ENCODE measurements at places on chromosomes 5 and 9. TPM values are rescaled to one million over a fixed set of nuclear protein-coding genes. Genes with fewer than 3 reads are reported as not detected.

GRCh38 chr5:96522635-96523355 is 89.7 kb upstream of the PCSK1 start:
- no peak for DNase-seq

GRCh38 chr5:175457466-175457865 is 13.5 kb upstream of the DRD1 start:
- DNase-seq: no peak

- no peak for DNase-seq
Measured at GRCh38 chr5:168188182-168188581, 103.3 kb upstream of the WWC1 start.

DNA sequence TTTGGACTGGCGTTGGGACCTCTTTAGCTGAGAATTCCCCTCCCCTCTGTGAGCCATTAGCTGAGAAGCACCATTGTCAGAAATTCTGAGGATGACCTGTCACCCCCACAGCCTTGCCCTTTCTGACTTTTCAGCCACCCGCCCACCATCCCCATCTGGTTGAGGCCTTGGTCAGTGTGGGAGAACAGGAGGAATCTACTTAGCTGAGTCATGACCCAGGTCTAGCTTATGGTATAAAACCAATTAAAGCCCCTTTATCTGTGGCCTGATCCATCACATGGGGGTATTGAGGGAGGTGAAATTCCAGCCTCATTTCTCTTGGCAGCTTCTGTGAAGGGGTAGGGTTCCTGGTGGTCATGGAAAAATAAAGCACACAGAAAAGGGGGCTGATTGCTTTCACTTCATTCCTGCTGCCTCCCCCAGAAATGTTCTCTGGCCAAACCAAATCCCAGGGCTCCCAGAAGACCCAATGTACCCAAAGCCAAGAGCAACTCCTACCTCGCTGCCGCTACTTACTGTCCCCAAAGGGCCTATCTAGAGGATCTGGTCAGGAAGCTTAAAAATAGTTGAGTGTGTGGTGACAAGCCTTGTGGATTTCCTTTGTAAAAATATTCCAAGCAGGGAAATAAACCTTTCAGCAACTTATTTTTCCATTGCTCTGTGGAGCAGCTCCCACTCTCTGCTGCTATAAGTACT is 174.8 kb upstream of the TNC start:
- no peak for DNase-seq

DNA sequence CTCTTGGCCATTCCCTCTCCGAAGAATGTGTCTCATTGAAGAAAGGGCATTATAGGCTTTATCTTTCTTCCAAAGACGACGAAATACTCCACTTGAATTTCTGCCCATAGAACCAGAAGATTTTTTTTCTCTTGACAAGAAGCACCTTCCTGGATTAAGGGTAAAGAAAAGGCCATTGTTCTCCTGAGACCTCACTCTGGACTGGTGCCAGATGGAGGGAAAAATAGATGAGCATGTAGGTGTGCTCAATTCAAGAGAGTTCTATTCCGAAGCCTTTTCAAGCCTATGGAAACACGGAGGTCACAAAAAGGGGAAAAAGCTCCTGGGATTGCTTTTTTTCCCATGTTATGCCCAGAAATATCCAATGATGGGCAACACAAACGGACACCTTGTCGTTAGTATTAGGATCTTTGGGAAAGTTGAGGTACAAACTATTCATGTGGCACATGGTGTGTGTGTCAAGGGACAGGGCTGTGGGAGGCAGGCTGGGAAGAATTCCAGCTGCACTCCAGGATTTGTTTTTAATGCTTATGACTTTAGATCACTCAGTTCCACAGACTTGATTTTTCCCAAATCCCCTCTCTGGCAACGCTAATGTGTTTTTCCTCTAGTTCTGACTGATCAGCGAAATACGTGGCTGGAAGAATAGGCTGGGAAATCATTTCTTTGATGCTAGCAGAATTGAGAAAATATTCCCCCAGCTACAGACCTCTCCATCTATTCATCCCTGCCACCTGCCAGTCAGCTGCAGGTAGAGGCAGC is 89.9 kb downstream of the SIL1 start:
- no peak for DNase-seq

GRCh38 chr9:89461265-89461664 is 36.6 kb downstream of the SEMA4D start:
- no peak for DNase-seq

GABRA1 gene
- not detected for total RNA-seq

MFAP3 gene
- total RNA-seq: 30.1 TPM

PTPDC1 gene
- total RNA-seq: 6.8 TPM

UBE2R2 gene
- 40.0 TPM for total RNA-seq

ENTPD2 gene
- total RNA-seq: not detected

FER gene
- total RNA-seq: 22.1 TPM

NDST1 gene
- 7.8 TPM for total RNA-seq

PCDH1 gene
- 1.8 TPM for total RNA-seq

SPINK6 gene
- not detected for total RNA-seq

Measured in natural killer cell treated with Interleukin-12 subunit alpha and Interleukin-12 subunit beta and Interleukin-15 and Interleukin-18, amount 100 ng/mL, for 72 hours (primary cell).